Activated CD8-positive, alpha-beta memory T cell treated with anti-CD3 and anti-CD28 coated beads, Interleukin-2, amount 10 ng/mL, durations not matched to agents 7 days and 5 days (primary cell): ENCODE measurements at places on chromosomes 16 and 17. TPM values are rescaled to one million over a fixed set of nuclear protein-coding genes. Genes with fewer than 3 reads are reported as not detected.

- no peaks in the 10 kb centered on the region for H3K36me3 ChIP-seq
- no peak overlapping the region for H3K27ac ChIP-seq
- no peak overlapping the region for H3K4me3 ChIP-seq
- H3K27me3 ChIP-seq, result peaks cover 26% of the 10 kb centered on the region
- peaks cover 8% of the 10 kb centered on the region for H3K4me1 ChIP-seq
Observed at GRCh38 chr17:28514561-28515002, 8.4 kb downstream of the FOXN1 start.

DNA sequence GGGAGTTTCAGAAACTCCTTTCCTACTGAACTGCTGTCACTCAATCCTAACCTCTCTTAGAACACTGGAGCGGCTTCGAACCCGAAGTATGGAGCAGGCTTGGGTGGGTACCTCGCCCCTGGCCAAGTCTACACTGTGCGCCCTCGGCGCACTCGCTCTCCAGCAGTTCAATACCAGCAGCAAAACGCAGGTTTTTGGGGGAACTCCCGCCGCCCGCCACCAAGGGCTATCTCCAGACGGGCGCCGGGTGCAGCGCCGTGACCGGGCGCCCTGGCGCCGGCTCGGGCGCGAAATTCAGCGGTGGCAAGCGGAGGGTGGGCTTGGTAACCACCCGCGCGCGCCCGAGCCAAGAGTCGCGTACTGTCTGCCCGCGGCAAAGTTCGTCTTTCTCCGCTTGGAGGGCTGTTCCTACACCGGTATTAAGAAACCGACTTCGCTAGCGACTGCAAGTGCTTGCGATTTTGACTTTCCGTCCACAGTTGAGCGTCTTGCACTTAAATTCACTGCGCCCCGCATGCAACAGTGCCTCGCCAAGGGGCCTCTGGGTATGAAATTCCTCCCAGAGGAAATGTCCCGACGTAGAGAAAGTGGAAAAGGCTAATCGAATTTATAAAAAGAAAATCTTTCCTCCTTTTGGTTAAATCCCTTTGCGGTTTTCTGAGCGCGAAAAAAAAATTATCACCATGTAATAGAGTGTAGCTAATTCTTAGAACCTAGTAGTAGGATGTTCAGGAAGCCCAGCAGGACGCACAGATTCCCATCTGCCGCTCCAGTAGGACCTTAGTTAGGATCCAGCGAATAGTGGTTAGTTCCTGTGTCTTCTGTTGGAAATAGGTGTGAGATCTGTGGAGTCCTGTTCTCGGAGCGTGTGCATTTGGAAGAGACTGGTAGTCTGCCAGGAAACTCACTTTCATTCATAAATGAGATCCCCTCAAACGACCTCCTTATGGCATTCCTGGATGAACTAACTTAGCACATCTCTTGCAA, 5.0 kb upstream of the SALL1 start:
- H3K27ac ChIP-seq, result no peak overlapping the region
- no peak for DNase-seq
- peaks cover 11% of the 10 kb centered on the region for H3K36me3 ChIP-seq

- H3K4me1 ChIP-seq, result peaks cover 2% of the 10 kb centered on the region
- no peaks in the 10 kb centered on the region for H3K36me3 ChIP-seq
- peaks cover 34% of the 10 kb centered on the region for H3K27me3 ChIP-seq
Observed at GRCh38 chr16:84298376-84298899, 3.8 kb downstream of the WFDC1 start.

DNA sequence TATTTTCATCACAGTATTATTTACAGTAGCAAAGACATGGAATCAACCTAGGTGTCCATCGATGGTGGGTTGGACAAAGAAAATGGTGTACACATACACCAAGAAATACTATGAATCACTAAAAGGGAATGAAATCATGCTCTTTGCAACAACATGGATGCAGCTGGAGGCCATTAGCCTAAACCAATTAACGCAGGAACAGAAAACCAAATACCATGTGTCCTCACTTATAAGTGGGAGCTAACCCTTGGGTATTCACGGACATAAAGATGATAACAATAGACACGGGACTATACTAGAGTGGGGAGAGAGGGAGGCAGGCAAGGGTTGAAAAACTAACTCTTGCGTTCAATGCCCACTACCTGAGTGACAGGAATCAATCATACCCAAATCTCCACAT, 41.0 kb downstream of the MRPS23 start:
- H3K4me3 ChIP-seq, result no peak overlapping the region
- H3K27ac ChIP-seq, result no peak overlapping the region
- H3K36me3 ChIP-seq, result no peaks in the 10 kb centered on the region
- no peak for DNase-seq

GRCh38 chr17:73770849-73771229, 126.6 kb upstream of the SDK2 start:
- no peak overlapping the region for H3K4me3 ChIP-seq
- no peaks in the 10 kb centered on the region for H3K27me3 ChIP-seq
- H3K4me1 ChIP-seq, result no peaks in the 10 kb centered on the region
- no peak overlapping the region for H3K27ac ChIP-seq
- H3K36me3 ChIP-seq, result no peaks in the 10 kb centered on the region

DNA sequence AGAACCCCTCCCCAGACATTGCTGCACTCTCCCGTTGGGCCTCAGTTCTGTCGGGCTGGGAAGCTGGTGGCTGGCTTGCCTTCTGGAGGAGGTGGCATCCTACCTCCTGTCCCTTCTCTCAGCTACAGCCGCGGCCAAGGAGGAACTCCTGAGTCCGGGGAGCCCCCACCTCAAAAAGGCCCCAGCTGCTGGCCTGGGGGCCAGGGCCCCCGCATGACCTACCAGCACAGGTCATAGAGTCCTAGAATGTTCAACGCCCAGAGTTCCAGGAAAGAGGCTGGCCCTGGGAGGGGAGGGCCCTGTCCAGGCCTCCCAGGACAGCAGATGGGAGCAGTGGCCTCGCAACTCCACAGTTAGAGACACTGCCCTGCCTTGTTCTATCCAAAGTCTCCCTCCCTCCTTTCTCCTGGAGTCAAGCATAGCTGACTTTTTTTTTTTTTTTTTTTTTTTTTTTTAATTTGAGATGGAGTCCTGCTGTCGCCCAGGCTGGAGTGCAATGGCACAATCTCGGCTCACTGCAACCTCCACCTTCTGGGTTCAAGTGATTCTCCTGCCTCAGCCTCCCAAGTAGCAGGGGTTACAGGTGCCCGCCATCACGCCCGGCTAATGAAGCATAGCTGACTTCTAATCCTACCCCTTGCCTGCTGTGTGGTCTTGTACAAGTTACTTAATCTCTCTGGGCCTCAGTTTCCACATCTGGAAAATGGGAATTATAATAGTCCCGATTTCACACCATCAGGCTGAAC, 7.1 kb downstream of the CARHSP1 start:
- H3K27me3 ChIP-seq, result no peaks in the 10 kb centered on the region
- DNase-seq, result no peak
- H3K4me3 ChIP-seq, result no peak overlapping the region
- H3K4me1 ChIP-seq, result peaks cover 33% of the 10 kb centered on the region

GRCh38 chr16:64384636-64385035, 737.2 kb downstream of the CDH11 start:
- no peaks in the 10 kb centered on the region for H3K4me1 ChIP-seq
- no peaks in the 10 kb centered on the region for H3K36me3 ChIP-seq
- no peak overlapping the region for H3K4me3 ChIP-seq
- DNase-seq, result no peak
- H3K27ac ChIP-seq, result no peak overlapping the region

- no peak for DNase-seq
- H3K27me3 ChIP-seq, result no peaks in the 10 kb centered on the region
- H3K36me3 ChIP-seq, result no peaks in the 10 kb centered on the region
- H3K27ac ChIP-seq, result no peak overlapping the region
Observed at GRCh38 chr16:87133112-87133850, 183.9 kb downstream of the C16orf95 start.

GRCh38 chr16:48611329-48612137, 1.6 kb upstream of the N4BP1 start:
- peak; percentile 93 for DNase-seq
- H3K27ac ChIP-seq, result peak overlapping the region; percentile 100
- H3K27me3 ChIP-seq, result no peaks in the 10 kb centered on the region
- peaks cover 9% of the 10 kb centered on the region for H3K36me3 ChIP-seq
- peaks cover 52% of the 10 kb centered on the region for H3K4me1 ChIP-seq

DNA sequence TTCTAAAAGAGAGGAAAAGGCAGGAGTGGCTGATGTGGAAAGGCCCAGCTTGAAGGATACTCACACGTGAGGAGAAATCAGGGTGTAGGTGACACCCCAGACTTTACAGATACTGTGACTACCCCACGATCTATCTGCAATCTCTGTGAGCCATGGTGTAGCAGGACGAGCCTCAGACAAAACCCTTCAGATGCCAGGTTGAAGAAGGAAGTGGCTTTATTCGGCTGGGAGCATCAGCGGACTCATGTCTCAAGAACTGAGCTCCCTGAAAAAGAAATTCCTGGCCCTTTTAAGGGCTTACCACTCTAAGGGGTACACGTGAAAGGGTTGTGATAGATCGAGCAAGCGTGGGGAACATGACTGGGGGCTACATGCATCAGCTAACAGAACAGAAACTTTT, 4.7 kb upstream of the SLC6A4 start:
- peaks cover 22% of the 10 kb centered on the region for H3K4me1 ChIP-seq
- H3K27me3 ChIP-seq, result peaks cover 30% of the 10 kb centered on the region
- H3K36me3 ChIP-seq, result peaks cover 1% of the 10 kb centered on the region

- H3K36me3 ChIP-seq, result peaks cover 9% of the 10 kb centered on the region
- H3K4me3 ChIP-seq, result peak overlapping the region; percentile 10
- H3K27me3 ChIP-seq, result peaks cover 58% of the 10 kb centered on the region
- H3K27ac ChIP-seq, result no peak overlapping the region
Observed at GRCh38 chr16:31568577-31569359, 41.1 kb downstream of the AHSP start.

DNA sequence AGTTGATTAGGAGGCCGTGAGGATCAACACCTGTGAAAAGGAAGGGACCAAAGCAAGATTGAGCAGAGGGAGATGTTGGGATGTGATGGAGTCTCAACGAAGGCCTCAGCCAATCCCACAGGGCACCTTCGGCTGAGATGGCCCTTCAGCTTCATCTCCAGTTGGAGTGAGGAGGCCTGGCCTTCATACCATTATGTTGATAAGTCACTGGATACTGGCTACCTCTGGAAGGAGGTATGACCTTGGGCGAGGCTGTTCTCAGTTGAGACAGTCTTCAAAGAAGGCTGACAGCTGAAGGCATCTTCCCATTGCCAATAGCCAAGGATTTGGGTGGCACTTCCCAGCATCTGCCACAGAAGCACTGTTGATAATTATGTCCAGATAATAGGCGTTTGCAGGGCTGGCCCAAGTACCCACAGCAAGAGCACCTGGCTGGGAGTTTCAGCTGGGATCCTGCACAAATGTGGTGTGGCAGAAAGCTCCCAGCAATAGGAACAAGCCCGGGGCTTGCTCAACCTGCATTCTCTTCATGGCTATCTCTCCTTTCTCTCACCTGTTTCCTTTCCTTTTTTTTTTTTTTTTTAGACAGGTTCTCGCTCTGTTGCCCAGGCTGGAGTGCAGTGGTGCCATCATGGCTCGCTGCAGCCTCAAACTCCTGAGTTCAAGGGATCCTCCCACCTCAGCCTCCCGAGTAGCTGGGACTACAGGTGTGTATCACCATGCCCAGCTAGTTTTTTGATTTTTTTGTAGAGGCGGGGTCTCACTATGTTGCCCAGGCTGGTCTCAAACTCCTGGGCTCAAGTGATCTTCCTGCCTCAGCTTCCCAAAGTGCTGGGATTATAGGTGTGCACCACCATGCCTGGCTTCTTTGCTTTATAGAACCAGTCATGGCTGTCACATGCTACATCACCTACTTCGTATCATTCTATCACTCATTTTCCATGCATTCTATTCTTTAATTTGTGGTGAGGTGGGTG, 18.2 kb upstream of the MAP3K14 start:
- H3K27me3 ChIP-seq, result no peaks in the 10 kb centered on the region
- no peak overlapping the region for H3K4me3 ChIP-seq
- no peak for DNase-seq
- H3K27ac ChIP-seq, result no peak overlapping the region

- no peaks in the 10 kb centered on the region for H3K27me3 ChIP-seq
- H3K4me3 ChIP-seq, result no peak overlapping the region
- H3K36me3 ChIP-seq, result peaks cover 2% of the 10 kb centered on the region
- H3K4me1 ChIP-seq, result peaks cover 8% of the 10 kb centered on the region
- H3K27ac ChIP-seq, result no peak overlapping the region
Observed at GRCh38 chr17:37050920-37051319, 102.2 kb downstream of the AATF start.

DNA sequence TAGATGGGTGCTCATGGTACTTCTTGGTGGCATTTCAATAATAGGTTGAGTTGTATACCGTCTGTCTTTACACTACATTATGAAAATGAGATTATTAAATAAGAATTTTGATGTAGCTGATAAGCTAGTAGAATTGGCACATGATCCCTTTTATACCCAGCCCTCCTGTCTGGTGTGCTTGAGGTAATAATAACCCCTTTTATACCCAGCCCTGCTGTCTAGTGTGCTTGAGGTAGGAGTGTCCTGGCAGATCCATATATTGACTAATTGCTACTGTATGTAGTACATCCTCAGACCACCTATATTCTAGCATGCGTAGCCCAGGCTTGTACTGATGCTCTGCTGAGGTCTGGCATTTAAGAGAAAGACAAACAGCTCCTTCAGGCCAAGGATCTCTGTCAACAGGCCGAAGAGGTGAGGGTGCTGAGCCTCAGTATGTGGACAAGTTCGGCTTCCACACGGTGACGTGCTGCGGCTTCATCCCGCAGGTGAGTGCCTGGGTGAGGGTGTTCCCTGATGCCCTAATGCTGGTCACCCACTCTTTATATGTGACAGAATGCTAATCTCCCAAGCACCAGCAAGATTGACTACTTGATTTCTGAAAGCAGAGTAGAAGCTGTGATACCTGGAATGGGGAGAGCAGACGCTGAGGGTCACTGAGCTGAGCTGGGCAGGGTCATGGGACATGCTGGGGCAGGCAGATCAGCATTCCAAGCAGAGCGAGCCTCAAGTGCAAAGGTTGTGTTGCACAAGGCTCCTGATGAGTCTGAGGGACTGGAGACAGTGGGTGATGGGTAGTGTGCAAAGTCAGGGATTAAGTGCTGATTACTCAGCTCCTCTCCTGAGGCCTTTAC, 5.7 kb downstream of the FN3K start:
- no peak overlapping the region for H3K4me3 ChIP-seq
- peaks cover 18% of the 10 kb centered on the region for H3K36me3 ChIP-seq
- no peak for DNase-seq
- H3K27me3 ChIP-seq, result peaks cover 3% of the 10 kb centered on the region

GRCh38 chr17:58387834-58388233, 29.5 kb downstream of the RNF43 start:
- H3K4me3 ChIP-seq, result no peak overlapping the region
- H3K27me3 ChIP-seq, result peaks cover 6% of the 10 kb centered on the region
- H3K4me1 ChIP-seq, result peaks cover 11% of the 10 kb centered on the region
- no peak overlapping the region for H3K27ac ChIP-seq

Gene SLC47A1
- 0.19 TPM for total RNA-seq

Gene OR2C1
- not detected for total RNA-seq

Gene ZNF785
- 18.9 TPM for total RNA-seq

Gene EVPL
- total RNA-seq, result 0.03 TPM

Gene C17orf100
- total RNA-seq, result 1.1 TPM

Gene SEC14L5
- not detected for total RNA-seq

Gene ZACN
- total RNA-seq, result 0.26 TPM

Gene FSCN2
- total RNA-seq, result 0.41 TPM

Gene CCT6B
- total RNA-seq, result 1.9 TPM

Gene ITGAX
- 56.8 TPM for total RNA-seq

Gene KRT31
- not detected for total RNA-seq

Gene P2RX5
- total RNA-seq, result 24.6 TPM

Gene PLK1
- 132 TPM for total RNA-seq

Gene SLC22A31
- total RNA-seq, result not detected

Gene ANKFN1
- not detected for total RNA-seq

Gene WNT9B
- not detected for total RNA-seq
